ENCODE measurements at places on chromosomes 5 and 9.

DNA sequence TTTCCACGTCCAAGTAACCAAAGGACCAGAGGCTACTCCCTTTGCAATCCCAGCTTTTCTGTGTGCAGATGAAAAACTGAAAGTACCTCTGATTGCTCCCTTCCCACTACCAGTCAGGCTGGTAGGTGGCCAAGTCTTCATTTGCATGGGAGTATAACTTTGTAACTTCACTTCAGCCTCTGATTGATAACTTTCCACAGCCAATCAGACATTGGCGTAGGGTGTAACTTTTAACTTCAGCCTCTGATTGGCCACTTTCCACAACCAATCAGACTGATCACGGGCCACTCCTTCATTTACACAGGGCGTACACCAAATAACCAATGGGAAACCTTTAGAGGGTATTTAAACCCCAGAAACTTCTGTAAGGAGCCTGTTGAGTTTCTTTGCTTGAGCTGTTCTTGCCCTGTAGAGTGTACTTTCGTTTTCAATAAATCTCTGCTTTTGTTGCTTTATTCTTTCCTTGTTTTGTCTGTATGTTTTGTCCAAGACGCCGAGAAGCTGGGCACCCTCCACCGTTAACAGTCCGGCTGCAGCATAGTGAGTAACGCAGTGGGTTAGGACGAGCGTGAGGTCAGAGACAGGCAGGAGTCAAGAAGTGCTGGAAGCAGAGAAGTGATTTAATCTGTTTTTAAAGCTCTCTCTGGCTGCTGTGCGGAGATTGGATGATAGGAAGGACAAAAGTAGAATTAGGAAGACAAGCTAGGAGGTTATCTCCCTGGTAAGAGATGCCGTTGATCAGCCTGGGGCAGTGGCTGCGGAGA is 3.5 kb upstream of the EXOSC2 start:
- DNase-seq = no peak

- no peak for DNase-seq
These were observed 214.2 kb downstream of the FANCC start for GRCh38 chr9:95103281-95103771.

DNA sequence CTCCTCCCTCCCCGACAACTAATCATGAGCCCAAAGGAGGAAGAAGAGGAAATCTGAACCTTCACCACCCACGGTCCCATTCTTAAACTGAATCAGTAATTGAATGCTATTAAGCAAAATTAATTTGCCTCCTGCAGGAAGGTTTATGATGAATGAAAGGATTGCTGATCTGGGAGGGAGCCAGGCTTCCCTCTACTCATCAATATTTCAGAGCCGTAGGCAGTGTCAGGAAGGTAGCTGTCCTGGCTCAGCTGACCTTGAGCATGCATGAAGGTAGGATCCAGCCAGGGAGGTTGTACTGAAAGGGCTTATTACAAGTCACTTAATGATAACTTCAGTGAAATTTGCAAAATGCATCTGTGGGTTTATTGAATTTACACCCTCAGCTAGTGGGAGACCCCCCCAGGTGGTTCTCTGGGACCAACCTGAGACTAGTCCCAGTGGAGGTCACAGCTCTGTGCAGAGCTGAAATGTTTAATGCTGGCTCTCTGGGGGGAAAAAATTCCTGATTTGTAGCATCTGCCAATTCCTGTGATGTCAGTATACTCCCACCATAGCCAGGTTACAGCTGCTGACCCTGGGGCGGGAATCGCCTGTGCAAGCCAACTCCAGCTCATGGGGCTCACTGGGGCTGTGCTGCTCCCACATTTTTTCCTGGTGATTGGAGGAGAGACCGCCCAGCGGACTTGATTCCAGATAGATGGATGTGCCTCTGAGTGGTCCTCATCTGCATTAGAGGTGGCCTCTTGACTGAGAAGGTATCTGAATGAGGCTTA is 47.9 kb upstream of the NCS1 start:
- DNase-seq = no peak

DNA sequence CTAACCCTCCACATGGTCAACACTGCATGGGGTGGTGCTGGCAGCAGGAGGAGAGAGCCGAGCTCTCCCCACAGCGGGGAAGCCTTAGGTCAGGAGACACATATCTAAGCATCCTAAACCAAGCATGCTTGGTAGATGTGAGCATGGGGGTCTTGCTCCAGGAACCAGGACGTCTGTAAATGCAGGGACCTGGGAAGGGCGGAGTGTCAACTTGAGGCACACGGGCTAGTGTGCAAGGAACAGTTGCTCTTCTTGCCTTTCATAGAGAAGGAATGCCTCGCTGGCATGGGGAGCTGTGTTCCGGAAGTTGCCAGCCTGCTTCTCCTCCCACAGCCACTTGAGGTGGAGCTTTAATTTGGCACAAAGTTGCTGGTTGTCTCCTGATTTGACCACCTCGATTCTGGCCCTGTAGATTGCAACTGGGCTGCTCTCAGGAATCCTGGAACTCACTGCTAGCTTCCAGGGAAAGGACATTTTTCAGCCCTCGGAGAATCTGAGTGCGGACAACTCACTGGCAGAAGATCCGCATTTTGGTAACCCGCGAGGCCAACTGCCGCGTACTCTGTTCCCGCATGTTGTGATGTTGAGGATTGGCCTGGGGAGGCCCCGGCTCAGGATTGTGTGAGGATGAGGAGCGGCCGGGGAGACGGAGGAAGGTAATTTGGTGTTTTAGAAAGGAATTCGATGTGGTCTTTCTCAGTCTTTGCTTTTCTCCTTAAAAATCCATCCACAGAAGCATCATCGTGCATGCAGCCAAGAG is 370.3 kb upstream of the IRX1 start:
- DNase-seq = no peak

DNA sequence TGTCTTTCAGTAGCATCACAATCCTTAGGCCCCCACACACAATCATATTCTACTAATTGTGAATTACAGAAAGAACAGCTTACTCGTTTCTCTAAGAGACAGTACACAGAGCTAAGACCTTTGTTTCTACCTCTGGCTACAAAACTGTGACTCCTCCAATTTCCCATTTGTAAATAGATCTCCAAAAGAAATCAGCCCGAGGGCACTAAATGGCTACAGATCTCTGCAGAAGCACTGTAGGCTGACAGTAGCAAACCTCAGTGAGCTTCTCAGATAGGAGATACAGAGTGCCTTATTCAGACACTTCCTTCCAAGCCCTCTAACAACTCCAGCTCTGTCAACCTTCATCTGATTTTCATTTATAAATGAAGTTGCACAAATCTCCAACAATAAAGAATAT is 51.0 kb downstream of the EFNA5 start:
- no peak for DNase-seq

GRCh38 chr5:151051066-151051930 is 29.5 kb downstream of the TNIP1 start:
- peak; percentile 22 for DNase-seq

GRCh38 chr5:123180676-123181393 is 91.8 kb downstream of the PRDM6 start:
- DNase-seq = no peak

DNA sequence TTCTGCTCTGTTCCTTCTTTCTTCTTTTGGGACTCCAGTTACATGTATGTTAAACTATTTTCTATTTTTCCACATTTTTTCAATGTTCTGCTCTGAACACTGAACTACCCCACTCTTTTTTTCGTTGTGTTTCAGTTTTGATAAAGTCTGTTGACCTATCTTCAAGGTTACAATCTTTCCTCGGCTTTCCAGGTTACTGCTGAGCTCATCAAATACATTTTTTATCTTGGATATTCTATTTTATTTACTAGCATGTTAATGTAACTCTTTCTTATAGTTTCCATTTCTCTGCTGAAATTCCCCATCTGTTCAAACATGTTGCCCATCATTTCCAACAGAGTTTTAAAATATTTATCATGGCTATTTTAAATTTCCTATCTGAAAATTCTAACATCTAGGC is 13.8 kb downstream of the NEUROG1 start:
- DNase-seq = no peak

DNA sequence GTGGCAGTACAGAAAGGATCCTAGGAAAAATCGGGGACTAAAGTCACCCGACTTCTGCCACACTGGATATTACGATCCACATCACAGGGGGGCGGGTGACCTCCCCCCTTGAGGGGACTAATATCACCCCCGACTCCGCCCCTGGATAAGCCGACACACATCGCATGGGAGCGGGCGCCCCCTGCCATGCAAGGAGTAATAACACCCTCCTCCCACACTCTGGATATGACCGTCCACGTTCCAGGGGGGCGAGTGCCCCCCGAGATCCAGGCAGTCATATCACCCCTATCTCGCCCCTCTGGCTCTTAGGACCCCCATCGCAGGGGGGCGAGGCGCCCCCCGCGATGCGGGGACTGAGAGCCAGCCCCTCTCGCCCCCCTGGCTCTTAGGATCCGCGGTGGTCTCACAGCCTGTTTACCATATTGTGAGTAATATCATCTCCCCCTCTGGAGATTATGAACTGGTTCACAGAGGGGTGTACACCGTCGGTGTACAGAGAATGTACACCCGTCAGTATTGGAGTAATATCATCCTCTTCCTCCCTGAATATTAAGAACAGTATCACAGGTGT is 423.0 kb downstream of the DIRAS2 start:
- DNase-seq = no peak

DNA sequence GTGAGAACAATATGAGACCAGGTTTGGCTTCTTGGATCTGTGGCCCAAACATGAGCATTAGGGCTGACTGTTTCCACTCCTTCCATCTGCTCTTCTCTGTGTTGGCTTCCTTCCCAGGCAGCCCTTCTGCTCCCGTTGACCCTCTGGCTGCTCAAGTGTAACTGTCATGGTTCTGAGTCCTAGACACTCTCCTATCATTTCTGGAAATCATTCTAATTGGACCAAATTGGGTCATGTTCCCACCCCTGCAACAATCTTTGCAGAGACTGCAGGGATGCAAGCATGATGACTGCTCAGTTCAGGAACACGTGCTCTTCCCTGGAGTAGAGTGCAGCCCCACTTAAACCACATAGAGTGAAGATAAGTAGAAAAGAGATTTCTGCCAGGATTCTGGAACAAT is 741.4 kb downstream of the TAF11L14 start:
- no peak for DNase-seq

DNA sequence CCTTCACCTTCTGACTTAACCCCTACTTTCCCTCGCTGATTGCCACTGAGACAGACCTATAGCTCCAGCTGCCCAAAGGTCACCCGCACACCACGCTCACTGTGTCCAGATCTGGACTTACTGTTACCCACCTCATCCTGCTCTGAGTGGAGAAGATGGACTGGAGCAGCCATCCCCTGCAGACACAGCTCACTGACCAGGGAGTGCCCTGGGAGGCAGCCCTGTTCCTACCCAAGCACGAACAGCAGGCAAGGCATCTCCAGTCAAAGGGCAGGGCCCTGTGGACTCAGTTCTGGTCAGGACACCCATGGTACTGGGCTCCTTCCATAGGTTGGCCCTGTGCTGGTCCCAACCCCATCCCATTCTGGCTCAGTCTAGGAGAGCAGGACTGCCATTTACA is 9.5 kb upstream of the BARX1 start:
- no peak for DNase-seq

GRCh38 chr5:82861701-82862100 is 215.5 kb downstream of the TMEM167A start:
- DNase-seq = no peak

DNA sequence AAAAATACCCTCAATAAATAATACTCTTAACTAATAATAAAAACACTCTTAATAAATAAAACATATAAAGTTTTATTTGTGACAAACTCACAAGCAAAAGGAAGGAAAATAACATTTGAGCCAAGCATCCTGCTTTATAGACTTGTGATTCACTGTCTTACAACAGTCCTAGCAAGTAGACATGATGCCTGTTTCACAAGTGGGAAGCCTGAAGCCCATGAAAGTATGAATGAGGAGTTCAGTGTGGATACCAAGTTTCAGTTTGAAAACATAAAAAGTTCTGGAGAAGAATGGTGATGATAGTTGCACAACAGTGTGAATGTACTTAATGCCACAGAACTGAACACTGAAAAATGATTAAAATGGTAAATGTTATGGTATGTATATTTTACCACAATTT is 10.9 kb downstream of the HABP4 start:
- DNase-seq = no peak

DNA sequence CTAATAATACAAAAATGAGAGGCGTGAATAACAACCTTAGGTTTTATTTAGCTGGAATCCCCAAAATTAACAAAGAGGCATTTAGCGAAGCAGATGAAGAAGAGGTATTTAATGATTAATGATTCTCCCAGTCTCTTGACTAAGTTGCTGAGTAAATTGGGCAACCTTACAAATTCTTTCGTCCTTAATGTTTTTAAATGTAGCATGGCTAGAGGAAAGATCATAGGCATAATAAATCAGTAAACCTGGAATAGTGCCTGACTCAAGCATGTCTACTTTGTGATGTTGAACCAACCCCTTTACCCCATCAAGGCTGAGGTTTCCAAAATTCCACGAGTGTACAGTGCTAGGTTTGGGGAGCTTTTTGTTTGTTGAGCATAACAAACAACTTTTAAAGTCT is 7.9 kb downstream of the BHMT start:
- DNase-seq = no peak

DNA sequence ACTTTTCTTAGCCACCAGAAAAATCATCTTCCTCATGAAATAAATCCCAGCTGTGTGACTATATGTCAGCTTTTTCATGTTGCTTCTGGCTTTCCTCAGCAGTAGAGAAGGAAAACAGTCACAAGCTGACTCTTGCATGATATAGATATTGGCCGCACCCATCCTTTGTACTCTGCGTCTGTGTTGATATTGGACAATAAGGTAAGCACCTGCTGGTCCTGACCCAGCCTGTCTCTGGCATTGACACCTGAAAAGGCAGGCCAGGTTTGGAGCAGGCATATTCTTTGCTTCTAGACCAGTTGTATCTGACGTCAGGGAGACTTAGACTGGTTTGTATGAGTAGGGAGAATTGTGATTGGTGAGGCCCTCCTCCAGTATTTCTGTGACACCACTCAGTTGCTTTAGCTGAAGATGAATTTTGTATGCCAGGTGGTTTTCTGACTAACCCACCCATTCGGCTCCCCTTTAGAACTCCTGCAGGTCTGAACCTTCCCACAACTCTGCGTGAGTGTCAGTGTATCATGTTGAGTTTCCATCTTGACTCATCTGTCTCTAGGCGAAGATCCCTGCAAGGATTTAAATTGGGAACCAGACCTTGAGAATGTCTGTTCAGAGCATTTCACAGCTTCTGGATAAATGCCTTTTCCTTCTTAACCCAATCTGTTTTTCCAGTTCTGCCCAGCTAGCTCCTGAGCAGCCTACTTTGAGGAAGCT is 151.2 kb upstream of the RUSC2 start:
- DNase-seq = no peak
